ENCODE measurements at places on chromosomes 5 and 9. TPM values are rescaled to one million over a fixed set of nuclear protein-coding genes. Genes with fewer than 3 reads are reported as not detected.

ST6GALNAC6 gene
- total RNA-seq: 66.2 TPM

SPAG8 gene
- 0.48 TPM for total RNA-seq

ANKRD33B gene
- 4.2 TPM for total RNA-seq

FOXD4L6 gene
- total RNA-seq: 1.4 TPM

PPWD1 gene
- 13.6 TPM for total RNA-seq

PCDHGB3 gene
- total RNA-seq: 6.1 TPM

PTPA gene
- 153 TPM for total RNA-seq

S1PR3 gene
- 89.6 TPM for total RNA-seq

EIF4E1B gene
- total RNA-seq: not detected

TPD52L3 gene
- total RNA-seq: not detected

CRB2 gene
- not detected for total RNA-seq

AQP7 gene
- not detected for total RNA-seq

OR1J1 gene
- total RNA-seq: not detected

UBE2QL1 gene
- total RNA-seq: not detected

GPR150 gene
- total RNA-seq: 1.0 TPM

IL33 gene
- 60.6 TPM for total RNA-seq

PTCD2 gene
- 22.0 TPM for total RNA-seq

CAMK2A gene
- total RNA-seq: 0.80 TPM

CEP120 gene
- 11.8 TPM for total RNA-seq

NR6A1 gene
- 0.52 TPM for total RNA-seq

WDR36 gene
- total RNA-seq: 18.3 TPM

PDE8B gene
- 0.13 TPM for total RNA-seq

SPINK7 gene
- total RNA-seq: not detected

TMEM174 gene
- not detected for total RNA-seq

IL4 gene
- not detected for total RNA-seq

SIT1 gene
- total RNA-seq: not detected

PCDHB13 gene
- total RNA-seq: 1.0 TPM

NIPSNAP3A gene
- total RNA-seq: 34.5 TPM

RUFY1 gene
- 19.7 TPM for total RNA-seq

OR1J2 gene
- total RNA-seq: not detected

ZNF454 gene
- 1.2 TPM for total RNA-seq

GRM6 gene
- total RNA-seq: not detected

C1QTNF2 gene
- 0.39 TPM for total RNA-seq

TMC1 gene
- not detected for total RNA-seq

FAM153A gene
- not detected for total RNA-seq

RNF183 gene
- not detected for total RNA-seq

All from epithelial cell of alveolus of lung (primary cell).